RPMI8226 (cell line): ENCODE measurements at places on chromosomes 4 and X.

GRCh38 chr4:169841776-169842175 lies 84.0 kb upstream of the HPF1 start:
- no peak for DNase-seq

- no peak for DNase-seq
Measured at GRCh38 chr4:151785484-151786157, 24.8 kb upstream of the GATB start.

GRCh38 chr4:93878566-93878965 lies 50.0 kb downstream of the ATOH1 start:
- DNase-seq: no peak

DNA sequence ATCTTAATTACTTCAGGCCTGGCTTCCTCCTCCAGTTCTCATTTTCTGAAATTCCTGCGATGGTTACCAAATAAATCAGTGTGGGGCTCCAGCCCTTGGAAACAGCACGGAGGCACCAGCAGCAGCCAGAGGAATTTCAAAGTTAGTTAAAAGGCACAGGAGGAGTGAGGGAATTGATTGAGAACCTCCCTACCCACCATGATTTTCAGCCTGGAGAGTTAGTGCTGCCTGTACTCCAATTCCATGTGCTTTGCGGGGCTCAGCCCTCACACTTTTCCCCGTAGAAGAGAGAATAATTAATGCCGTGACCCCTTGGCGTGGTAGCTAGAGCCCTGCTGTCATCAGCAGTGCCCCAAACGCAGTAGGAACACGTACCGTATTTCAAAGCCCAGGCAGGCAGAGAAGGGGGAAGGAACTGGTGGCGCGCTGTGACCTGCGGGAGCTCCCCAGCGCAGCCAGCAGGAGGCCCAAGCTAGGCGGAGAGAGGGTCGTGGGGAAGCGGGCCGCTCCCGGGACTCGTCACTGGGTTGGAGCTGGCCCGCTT lies 84.0 kb upstream of the IGFBP7 start:
- DNase-seq: no peak
